IMR-90 (cell line): ENCODE measurements at places on chromosomes 6 and 20. TPM values are rescaled to one million over a fixed set of nuclear protein-coding genes. Genes with fewer than 3 reads are reported as not detected.

DNA sequence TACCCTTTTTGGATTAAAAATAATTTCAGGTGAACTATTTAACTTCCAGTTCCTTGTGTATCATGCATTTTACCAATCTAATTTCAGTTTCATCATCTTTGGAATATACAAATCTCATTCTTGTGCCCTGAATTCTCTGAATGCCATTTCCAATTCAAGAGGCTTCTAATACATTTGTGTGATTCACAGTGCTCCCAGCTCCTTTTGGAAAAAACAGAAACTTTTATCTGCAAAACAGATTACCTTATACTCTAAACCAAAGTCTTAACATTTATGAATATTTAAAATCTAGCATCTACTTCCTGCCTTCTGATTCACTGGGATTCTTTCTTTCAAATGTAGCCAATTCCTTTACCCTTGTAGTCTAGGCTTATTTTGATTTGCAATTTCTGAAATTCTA is 11.1 kb upstream of the PEX7 start:
- DNase-seq, result peak; percentile 58

- DNase-seq, result peak; percentile 40
These were observed 50.0 kb downstream of the CNKSR3 start for GRCh38 chr6:154460306-154461071.

HCK gene
- not detected in 2 replicates for total RNA-seq

PPP1R3G gene
- total RNA-seq, result under 0.01 and 0.18 TPM in 2 replicates

CLPSL1 gene
- total RNA-seq, result not detected in 2 replicates
